ENCODE measurements at places on chromosomes 12 and 14.

GRCh38 chr12:4817880-4818279, 91.8 kb upstream of the KCNA1 start:
- no peak for DNase-seq

DNA sequence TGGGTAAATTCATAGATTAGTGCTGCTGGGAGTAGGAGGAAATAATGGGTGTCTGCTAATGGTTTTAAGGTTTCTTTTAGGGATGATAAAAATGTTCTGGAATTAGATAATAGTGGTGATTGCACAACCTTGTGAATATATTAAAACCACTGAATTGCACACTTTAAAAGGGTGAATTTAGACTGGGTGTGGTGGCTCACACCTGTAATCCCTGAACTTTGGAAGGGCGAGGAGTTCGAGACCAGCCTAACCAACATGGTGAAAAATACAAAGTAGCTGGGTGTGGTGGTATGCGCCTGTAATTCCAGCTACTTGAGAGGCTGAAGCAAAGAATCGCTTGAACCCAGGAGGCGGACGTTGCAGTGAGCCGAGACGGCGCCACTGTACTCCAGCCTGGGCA, 1.3 kb downstream of the RAD52 start:
- DNase-seq, result no peak

- no peak for DNase-seq
These were observed 211.8 kb downstream of the ANO2 start for GRCh38 chr12:5733136-5733755.

GRCh38 chr12:6230321-6231110, 30.3 kb downstream of the CD9 start:
- peak; percentile 81 for DNase-seq

- peak; percentile 41 for DNase-seq
These were observed 7.0 kb downstream of the ETNK1 start for GRCh38 chr12:22631863-22632463.

DNA sequence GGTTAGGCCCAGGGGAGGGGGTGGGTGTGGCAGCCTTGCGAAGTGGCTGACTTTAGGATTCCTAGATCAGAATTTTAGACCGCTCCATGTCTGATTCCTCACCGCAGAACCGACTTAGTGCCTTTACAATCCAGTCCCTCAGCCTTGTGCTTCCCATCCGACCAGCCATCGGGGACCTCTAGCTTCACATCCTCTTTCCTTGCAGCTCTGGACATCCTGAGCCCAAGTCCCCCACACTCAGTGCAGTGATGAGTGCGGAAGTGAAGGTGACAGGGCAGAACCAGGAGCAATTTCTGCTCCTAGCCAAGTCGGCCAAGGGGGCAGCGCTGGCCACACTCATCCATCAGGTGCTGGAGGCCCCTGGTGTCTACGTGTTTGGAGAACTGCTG, 557 bp downstream of the COPS7A start:
- DNase-seq, result no peak

DNA sequence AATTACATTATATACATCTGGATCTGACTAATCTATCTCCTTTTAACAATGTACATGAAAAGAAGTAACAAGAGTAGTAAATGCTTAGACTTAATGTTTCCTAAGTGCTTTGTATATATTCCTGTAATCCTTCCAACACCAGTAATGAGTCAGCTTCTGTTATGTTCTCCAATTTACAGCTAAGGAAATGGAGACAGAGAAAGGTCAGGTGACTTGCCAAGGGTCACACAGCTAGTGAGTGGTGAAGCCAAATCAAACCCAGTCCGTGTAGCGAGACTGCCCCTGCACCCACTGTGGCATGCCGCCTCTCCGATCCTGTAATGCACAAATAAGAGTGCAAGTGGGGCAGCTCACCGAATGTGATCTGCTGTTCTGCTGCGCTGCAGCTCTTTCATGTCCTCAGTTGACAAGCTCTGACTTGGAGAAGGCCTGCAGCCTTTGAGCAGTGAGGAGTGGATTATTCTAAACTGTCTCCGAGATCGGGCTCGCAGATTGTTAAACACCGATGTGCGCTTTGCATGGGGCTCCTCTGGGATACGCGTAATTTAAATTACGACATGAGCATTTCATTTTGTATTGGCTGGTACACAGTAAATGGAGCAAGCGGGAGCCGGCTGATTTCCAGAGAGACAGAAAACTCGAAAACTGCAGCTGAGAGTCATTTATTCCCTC, 65.1 kb upstream of the KTN1 start:
- no peak for DNase-seq

DNA sequence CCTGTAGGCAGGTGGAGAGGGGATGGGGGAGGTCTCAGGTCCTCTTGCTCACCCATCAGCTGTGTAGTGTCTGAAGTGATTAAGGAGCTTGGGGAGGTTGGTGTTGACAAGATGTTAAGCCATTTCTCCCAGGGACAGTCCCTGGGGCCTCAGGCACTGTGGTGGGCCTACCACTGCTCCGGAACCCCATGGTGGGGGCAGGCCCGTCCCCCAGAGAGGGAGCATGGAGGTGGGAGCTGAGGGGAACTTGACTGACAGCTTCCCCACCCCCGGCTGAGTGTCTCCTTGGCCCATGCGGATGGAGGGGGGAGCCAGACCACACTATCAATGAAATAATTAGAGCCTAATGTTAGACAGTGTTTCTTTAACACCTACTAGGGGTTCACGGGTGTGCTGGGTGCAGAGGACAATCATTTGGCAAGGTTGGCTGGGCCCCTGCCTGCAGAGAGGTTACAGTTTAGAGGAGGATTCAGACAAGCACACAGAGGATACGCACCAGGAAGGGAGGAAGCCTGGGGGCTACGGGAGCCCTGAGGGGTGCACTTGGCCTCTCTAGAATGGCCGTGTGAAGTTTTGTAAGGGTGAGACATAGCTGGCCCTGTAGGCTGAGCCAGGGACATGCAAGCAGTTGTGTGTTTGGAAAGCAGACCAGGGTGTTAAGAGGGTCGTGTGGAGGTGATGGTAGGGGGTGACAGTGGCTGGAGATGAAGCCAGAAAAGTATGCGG, 19.3 kb upstream of the KRT80 start:
- DNase-seq, result no peak

DNA sequence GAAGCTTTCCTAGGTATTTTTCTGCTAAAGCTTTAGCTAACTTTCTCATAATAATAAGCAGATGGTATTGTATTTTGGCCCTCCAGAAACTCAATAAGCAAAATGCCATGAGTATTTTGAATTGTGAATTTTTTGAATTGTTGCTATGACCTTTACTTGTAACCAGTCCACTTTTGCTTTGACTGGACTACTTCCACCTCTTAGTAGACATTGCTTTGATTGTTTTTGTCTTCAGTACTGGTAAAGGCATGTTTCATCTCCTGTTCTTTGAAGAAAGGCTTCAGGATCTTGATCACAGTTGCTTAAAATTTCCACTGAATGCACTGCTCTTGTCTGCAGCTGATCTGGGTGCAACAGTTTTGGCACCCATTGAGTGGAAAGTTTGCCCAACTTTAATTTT, 102.3 kb downstream of the TRMT5 start:
- no peak for DNase-seq

DNA sequence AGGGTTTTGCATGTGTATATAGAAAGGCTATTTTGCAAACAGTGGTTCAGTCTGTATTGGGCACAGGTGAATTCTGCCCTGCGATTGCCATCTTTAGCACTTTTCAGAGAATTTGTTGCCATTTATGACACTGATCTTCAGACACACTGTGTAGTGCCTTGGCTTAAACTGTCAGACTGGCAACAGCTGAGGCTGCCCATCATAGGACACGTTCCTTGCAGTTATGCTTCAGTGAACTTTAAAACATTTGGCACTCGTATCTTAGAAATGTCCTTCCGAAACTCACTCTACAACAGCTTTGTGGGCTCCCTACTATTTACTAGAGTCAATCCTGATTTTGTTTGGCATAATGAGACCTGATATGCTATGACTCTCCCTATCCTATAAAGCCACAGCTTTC, 29.1 kb downstream of the AP5M1 start:
- DNase-seq, result no peak

DNA sequence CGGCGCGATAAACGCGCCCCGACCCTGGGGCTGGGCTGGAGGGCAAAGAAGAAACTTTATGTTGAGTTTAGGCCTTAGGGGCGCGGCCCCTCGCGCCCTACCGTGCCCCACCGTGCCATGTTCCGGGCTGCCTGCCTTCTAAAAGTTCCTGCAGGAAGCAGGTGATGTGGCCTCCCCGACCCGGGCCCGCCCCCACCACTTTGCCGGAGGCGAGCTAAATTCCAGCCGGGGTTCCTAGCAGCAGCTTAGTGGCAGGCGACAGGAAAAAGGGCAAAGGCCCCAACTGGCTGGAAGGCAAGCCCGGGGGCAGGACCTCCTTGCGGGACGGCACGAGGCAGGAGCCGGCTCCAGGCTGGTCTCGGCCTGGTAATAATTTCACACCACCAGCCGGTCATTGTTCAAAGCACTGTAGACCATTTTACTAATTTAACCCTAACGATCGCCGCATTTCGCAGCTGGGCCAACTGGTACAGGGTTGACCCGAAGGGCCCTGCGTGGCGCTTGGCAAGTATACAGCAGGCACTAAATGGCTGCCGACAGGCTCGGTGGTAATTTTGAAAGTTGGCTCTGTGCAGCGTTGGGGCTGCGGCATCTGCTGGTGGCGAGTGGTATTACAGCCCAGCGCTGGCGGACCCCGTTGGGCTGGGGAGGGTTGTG, 895 bp upstream of the CCDC88C start:
- DNase-seq, result peak; percentile 88

GRCh38 chr14:100076133-100076532, 10.9 kb downstream of the EVL start:
- peak; percentile 64 for DNase-seq

DNA sequence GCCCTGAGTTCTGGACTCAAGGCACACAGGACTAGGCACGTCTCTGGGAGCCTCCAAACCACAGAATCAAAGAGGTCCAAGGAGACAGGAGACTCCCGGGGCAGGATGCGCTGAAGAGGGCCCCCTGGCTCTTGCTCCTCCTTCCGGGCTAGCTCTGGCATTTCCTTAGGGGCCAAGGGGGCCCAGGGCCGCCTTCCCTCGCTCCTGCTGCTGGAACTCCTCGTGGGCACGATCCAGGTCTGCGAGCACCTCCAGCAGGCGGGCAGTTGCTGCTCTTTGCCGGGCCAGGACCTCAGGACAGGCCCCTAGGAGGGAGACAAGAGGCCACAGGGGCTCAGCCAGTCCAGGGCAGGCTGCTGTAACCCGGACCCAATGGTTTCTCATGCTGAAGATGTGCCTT, 35.8 kb downstream of the RASAL1 start:
- no peak for DNase-seq

GRCh38 chr12:112121780-112122565, 3.4 kb upstream of the TRAFD1 start:
- DNase-seq, result no peak

GRCh38 chr12:47190905-47191304, 111.1 kb upstream of the AMIGO2 start:
- DNase-seq, result no peak

Data from CD4-positive, alpha-beta T cell treated with Interleukin-17A for 1 hour (primary cell).